ENCODE measurements at places on chromosomes 7 and 10.

GRCh38 chr10:11546581-11546980 lies 64.9 kb downstream of the USP6NL start:
- DNase-seq, result no peak

- DNase-seq, result no peak
Measured at GRCh38 chr10:30502266-30503060, 68.5 kb downstream of the MAP3K8 start.

DNA sequence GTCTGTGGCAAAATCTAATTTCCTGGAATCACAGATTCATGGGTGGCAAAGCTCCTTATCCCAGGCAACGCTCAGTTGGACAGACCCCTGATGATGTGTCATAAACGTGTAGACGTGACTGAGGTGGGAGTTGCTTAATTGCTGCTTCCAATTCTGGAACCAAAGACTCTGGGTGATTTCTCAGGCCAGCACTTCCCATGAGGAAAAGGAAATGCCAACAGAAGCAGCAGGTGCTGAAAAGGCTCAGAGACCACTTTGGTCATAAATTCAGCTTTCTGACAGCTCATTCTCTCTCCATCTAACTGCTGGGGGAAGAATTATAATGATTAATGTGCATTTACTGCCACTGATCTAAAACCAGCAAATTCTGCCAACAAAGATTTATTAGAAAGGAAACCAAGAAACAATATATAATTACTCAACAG lies 88.7 kb downstream of the OSBPL3 start:
- DNase-seq, result no peak

DNA sequence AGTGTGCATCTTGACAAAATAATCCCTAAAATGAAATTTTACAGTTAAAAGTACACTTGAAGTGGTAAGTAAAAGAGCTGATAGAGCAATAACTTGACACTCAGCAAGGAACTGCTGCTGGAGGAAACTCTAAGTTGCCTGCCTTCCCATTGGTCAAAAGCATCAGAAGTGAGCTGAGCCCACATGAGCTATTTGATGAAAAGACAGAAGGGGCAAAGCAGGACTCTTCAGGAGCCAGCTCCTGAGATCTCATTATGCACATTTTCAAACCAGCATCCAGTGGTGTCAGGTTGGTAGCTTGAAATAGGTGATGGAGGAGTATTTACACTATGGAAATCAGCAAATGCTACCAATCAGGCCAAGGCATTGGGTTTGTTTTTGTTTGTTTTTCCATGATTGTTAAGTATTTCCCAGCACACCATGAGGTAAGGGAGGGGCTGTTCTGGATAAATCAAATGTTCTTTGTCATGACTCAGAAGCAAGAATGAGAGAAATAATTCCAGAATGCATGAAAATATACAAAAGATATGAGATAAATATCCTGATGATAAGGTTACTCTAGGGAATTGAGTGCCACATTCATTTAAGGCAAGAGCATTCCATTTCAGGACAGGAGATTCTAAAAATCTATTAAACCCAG lies 316.6 kb downstream of the SNX13 start:
- DNase-seq, result no peak

DNA sequence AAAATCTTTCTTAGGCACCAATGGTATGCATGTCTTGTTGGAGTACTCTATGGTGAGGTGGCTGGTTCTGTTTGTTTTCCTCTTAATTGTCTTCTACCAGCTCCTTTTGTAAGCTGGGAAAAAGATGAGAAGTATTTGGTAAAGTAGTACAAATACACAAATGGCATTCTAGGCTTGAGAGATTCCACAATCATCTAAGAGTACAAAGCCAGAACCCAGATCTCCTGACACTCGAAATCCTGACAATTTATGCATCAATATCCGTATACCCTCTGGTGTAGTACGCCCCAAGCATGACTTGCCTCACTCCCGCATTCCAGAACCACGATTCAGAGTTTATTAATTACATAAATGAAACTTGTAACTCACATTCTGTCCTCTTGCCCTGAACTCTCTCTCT lies 43.5 kb downstream of the CDCA7L start:
- DNase-seq, result no peak

DNA sequence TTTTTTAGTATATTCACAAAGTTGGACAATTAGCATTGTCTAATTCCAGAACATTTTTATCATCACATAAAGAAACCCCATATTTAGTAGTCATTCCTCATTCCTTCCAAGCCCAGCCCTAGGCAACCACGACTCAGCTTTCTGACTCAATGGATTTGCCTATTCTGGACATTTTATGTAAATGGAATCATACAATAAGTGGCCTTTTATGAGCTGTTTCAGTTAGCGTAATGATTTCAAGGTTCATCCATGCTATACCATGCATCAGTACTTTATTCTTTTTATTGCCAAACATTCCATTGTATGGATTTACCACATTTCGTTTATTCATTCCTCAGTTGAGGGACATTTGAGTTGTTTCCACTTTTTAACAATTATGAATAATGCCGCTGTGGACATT lies 249.2 kb downstream of the DYNC1I1 start:
- no peak for DNase-seq

DNA sequence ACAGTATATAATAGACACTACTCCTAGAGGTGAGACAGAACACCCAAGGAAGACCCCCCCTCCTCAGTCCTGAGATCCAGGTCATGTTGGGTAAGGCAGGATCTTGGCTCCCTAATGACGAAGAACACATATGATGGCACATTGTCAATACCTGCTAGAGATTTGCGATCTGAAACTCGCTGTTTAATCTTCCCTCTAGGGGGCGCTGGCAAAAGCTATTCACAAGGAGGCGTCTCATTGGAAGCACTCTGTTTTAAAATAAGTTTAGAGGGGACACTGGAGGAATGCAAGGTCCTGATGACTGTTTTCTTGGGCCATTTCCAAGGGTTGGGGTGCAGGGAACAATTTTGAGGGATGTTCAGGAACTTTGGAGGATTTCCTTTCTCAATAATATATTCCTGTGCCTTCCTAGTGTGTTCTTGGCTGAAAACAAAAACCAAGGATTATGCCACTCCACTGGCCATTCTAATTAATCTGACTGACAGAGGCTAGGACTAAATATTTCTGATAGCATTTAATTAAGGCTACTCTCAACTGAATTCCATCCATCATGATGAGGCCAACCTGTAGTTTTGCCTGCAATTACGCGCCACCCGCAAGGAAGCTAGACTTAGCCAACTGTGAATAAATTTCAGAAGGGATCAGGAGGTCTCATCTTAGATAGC lies 1013.8 kb upstream of the MBL2 start:
- DNase-seq, result no peak

GRCh38 chr10:34178756-34179155 lies 636.3 kb downstream of the PARD3 start:
- no peak for DNase-seq

DNA sequence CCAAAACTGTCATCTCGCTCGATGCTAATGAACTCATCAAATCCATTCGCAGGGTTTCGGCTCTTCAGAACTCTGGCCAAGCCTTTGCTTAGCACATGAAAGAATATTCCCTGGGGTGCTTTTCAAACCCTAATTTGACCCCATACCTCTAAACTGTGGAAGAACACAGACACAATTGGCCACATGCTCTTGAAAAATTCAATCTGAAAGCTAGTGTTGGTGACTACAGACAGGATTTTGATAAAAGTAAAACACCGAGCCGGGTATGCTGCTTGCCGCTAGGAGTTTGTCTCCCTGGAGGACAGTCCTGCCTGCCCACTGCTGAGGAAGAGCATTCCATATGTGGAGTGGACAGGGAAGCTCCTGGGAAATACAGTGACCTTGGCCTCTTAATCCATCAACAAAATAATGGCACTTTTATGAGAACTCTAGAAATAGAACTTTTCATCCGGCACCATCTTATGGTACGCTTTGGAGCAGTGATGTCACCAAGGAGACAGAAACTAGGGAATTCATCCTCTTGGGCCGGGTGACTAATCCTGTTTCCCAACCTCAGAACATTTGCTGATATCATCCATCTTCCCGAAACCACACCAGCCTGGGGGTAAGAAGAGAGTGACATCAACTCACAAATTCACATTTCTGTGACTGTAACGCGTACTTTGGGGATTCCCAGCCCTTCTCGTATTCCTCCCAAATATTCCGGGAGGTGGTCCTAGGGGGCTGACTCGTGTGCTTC lies 34.2 kb downstream of the MTURN start:
- no peak for DNase-seq

DNA sequence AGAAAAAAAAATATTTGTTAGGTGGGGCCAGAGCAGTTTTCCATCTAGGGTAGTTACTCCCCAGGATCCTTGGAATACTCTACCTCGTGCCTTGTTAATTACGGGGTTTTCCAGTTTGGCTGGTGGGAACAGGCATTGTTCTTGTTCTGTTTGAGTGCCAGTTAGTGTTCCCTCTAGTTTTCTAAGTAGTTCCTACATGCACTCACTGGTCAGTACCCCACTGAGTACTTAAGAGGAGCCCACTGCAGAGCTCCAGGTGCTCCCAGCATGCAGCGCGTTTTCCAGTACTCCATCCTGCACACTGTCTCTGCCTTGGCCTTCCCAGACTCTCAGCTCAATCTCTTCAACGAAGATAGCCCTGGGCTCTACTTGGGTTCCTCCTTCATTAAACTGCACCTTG lies 58.0 kb downstream of the AHCYL2 start:
- no peak for DNase-seq

DNA sequence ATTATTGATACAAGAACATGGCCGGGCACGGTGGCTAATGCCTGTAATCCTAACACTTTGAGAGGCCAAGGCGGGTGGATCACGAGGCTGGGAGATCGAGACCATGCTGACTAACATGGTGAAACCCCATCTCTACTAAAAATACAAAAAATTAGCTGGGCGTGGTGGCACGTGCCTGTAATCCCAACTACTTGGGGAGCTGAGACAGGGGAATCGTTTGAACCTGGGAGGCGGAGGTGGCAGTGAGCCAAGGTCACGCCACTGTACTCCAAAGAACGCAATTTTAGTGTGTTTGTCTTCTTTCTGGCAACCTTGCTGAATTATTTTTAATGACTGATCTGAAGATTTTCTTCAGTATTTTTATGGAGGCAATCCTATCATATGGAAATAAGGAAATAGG lies 46.2 kb downstream of the IDE start:
- DNase-seq, result no peak

- no peak for DNase-seq
Measured at GRCh38 chr10:118712930-118713634, 41.7 kb downstream of the CACUL1 start.

- DNase-seq, result no peak
Measured at GRCh38 chr7:105982388-105982787, 19.3 kb downstream of the CDHR3 start.

GRCh38 chr7:78018641-78019446 lies 220.3 kb downstream of the PHTF2 start:
- DNase-seq, result no peak

GRCh38 chr7:2381227-2381626 lies 22.2 kb upstream of the CHST12 start:
- no peak for DNase-seq

GRCh38 chr7:141709318-141709717 lies 1.2 kb downstream of the WEE2 start:
- no peak for DNase-seq

GRCh38 chr7:138512885-138513284 lies 52.8 kb downstream of the TRIM24 start:
- DNase-seq, result no peak

DNA sequence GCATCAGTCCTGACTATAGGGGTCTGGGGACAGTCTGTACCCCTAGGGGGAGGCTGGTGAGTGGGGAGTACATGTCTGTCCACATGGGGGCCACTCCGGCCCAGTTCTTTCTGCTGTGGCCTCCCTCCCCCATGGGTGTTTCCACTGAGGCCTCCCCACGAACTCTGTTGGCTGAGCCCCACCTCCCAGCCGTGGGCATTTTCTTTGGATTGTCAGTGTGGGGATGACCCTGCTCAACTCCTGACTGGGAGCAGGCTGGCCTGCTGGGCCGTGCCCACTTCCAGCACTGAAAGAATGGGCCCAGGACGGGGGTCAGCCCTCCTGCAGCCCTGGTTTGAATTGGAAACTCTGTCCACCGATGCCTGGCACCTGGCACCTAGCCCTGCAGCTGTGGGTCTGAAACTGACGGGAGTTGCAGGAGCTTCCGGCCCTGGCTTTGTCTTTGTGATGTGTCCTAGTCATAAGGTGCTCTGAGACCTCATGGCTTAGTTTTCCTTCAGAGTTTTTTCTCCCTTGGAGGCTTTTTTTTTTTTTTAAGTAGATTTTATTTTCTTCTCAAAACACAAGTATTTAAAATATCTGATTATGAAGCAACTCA lies 46.5 kb downstream of the LHPP start:
- DNase-seq, result no peak
